Activated T-cell treated with anti-CD3 and anti-CD28 coated beads for 1 hour (primary cell): ENCODE measurements at places on chromosomes 13 and 19.
A peak's percentile ranks its signal among the peaks of the same experiment; 100 is the strongest.

GRCh38 chr19:44988896-44989556 lies 12.2 kb upstream of the RELB start:
- peak; percentile 51 for DNase-seq

GRCh38 chr19:14166999-14167575 lies 30.7 kb upstream of the ASF1B start:
- DNase-seq, result no peak

- DNase-seq, result no peak
Observed at GRCh38 chr19:12156223-12157058, at the start of gene ZNF625. Gene ZNF625 (minus strand): TSS chr19:12156734. CDS start chr19:12156558, 176 bp downstream.

- DNase-seq, result no peak
Observed at GRCh38 chr19:2820112-2820702, 539 bp downstream of the ZNF554 start.

DNA sequence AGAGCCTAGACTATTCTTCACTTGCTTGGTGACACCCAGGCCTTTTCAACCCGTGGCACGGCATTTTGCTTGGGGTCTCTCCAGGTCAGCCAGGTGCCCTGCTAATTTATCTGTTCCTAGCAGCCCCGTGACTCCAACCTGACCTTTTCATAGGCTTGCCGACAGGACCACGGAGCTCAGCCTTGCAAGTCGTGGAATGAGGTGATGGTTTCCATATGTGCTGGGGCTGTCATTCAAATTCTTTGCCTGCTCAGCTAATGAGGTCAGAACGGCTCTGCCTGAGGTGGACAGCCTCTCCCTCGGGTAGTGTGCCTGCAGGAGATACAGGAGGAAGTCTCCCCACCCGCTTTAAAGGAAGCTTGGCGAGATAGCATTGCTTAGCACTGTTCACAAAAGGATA lies 61.0 kb downstream of the SHISA2 start:
- DNase-seq, result no peak
